NCI-H510A (cell line): ENCODE measurements at places on chromosomes 7 and 10.

GRCh38 chr10:117537436-117537903 lies 5.1 kb upstream of the EMX2 start:
- no peak for DNase-seq

DNA sequence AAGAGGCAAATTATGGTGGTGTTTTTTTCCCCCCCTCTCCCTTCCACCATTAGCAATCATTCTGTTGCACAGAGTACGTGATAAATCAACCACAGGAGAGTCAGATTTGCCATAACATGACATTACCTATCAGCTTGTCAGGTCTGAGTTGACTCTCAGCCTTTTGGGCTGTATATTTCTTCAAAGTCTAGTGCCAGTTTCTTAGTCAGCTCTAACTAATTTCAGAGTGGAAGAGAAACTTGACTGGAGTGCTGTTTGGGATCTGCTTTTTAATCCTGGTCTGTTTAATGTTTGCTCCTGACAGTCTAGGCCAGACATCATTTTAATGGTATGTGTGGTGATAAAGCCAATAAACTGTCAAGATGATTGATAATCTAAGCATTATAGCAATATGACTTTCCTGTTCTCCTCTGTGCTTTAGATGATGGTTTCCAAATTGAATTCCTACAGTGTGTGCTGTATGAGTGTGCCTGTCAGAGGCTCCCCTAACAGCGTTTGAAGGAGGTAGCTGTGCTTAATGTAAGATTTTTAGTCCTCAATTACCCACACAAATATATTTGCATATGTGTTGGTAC lies 76.9 kb downstream of the LRMDA start:
- DNase-seq, result no peak

GRCh38 chr10:62059217-62059920 lies 157.9 kb downstream of the ARID5B start:
- DNase-seq, result no peak

DNA sequence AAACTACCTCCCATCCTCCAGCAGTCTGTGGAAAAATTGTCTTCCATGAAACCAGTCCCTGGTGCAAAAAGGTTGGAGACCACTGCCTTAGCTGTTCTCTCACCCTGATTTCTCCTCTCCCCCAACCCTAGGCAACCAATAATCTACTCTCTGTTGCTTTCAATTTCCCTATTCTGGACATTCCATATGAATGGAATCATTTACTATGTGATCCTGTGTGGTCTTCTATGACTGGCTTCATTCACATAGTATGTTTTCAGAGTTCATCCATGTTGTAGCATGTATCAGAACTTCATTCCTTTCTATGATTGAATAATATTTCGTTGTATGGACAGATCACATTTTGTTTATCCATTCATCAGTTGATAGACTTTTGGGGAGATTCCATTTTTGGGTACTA lies 38.3 kb upstream of the DLG5 start:
- no peak for DNase-seq

DNA sequence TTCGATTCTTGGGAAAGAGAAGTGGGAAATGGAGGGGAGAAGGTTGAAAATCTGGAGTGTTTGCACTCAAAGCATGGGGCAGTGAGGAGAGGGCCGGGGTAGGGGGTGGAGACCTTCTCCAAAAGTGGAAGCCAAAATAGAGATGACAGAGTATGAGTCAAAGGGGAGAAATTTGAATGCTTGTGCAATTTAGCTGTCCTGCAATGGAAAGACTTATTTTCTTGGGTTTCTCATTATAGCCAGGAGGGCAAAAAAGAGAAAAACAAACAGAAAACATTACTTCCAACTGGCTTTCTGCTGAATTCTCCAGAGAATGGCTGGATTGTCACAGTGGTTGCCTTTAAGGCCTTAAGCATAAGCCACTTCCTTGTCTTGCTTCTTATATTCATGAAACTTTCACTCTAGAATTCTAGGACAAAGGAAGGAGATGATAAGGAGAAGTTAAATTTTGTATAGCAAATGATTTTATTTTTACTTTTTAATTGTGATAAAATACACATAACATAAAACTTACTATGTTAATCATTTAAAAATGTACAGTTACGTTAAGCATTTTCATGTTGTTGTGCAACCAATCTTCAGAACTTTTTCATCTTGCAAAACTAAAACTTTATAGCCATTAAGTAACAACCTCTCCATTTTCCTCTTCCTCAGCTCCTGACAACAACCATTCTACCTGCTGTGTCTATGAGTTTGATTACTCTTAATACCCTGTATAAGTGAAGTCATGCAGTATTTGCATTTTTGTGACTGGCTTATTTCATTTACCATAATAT lies 100.2 kb downstream of the GPR85 start:
- DNase-seq, result no peak

DNA sequence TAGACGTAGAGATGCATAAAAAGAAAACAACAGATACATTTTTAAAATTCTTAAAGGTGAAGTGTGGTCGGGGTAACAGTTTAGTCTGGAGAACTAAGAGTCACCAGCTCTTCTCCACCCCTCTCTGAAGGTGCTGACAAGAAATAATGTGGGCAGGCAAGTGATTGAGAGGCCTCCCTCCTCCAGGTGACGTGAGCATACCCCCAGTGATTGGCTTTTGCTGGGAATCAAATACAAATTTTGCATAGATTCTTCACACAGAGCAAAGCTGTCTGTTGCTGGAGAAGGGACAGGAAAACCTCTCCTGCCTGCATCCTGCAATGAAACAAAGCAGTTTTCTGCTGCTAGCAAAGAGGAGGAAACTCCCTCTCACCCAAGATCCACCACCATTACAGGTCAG lies 115.0 kb downstream of the DGKB start:
- DNase-seq, result no peak

GRCh38 chr7:40584667-40585433 lies 450.0 kb downstream of the SUGCT start:
- DNase-seq, result no peak

DNA sequence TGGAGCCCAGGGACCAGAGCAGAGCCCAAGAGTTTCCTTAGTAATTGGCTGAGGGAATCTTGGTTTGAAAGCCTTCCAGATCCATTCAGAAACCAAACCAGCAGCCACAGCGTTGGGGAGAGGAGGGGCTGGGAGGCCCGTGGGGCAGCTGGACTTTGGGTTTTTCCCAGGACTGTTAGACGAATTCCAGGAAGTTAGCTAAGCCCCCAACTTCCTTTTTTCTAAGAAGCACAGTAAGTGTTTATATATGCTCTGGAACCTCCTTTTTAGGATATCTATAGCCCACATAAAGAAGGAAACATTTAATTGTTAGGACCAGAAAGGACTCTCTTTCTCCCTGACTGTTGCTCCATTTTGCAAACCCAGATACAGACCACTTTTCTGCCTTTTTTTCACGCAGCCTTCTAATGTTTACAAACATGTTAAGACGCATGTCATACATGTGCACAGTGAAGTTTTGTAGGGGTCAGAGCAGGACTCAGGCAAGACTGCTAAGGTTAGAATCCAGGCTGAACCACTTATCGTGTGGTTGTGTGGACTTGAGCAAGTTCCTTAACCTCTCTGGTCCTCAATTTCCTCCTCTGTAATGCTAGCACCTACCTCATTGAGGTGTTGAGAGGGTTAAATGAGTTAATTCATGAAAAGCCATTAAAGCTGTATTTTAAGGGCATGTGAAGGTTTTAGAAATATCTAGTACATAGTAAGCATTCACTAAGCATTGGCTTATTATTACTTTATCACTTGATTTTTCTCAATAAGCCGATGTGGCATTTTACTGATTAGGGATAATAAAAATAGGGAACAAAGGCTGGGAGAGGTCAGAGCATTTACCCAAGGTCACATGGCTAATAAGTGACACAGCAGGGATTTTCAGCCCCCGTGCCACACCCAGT lies 42.4 kb downstream of the TBATA start:
- no peak for DNase-seq

- no peak for DNase-seq
Observed at GRCh38 chr7:4279216-4279615, 402.9 kb upstream of the FOXK1 start.

DNA sequence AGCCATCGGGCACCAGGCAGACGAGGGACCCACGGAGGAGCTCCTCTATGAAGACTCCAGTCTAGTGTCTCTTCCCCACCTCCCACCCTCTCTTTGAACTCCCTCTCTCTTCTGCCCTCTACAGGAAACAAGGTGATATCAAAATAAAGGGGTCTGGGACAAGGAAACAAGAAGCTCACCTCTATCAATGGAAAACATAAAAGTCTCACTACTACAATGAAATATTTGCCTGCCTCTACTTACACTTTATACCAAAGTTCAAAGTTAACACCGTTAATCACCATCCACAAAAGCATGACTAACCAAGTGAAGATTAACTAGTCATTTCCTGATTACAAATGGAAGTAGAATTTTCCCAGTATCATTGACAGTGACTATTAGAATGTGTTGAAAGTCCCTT lies 82.2 kb downstream of the PARD3 start:
- no peak for DNase-seq

DNA sequence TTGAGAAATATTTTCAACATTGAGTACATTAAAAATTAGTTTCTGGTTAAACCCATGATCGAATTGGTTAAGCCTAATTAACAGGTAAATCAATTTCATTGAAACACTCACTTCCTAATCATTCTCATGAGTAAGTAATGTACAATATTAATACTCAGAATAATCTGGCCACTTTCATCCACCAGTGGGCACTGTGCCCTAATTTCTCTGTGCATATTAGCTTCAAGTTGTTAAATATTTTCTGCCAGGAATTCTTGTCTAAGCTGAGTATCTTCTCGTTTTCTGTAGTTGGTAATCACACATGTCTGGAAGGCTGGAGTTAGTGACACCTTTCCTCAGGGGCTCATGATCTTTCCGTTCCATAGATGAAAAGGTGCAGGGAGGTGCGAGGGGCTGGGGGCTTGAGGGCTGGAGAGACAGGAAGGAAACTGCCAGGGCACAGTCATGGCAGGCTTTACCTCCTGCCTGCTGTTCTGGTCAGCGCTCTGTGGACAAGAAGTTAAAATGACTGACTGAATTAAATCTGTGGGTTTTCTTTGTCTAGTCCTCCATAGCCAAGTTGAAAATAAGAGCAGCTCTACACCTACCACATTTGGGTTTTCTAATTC lies 71.9 kb downstream of the WIPF3 start:
- DNase-seq, result no peak

DNA sequence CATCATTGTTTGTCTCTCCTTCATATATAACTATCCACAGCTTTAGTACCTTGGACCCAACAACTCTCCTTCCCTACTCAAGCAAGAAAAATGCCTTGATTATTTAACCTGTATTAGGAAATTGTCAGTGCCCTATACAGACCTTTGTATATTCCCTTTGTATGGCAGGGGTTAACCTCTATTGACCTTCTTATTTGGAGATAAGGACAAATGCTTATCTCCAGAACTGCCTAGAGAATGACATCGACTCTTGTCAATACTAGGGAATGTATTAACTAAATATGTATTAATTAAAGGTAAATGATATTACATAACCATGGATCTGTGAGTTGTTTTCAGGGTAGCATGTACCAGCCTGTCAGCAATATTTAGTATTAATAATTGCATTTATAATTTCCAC lies 10.4 kb upstream of the AKR1D1 start:
- no peak for DNase-seq

DNA sequence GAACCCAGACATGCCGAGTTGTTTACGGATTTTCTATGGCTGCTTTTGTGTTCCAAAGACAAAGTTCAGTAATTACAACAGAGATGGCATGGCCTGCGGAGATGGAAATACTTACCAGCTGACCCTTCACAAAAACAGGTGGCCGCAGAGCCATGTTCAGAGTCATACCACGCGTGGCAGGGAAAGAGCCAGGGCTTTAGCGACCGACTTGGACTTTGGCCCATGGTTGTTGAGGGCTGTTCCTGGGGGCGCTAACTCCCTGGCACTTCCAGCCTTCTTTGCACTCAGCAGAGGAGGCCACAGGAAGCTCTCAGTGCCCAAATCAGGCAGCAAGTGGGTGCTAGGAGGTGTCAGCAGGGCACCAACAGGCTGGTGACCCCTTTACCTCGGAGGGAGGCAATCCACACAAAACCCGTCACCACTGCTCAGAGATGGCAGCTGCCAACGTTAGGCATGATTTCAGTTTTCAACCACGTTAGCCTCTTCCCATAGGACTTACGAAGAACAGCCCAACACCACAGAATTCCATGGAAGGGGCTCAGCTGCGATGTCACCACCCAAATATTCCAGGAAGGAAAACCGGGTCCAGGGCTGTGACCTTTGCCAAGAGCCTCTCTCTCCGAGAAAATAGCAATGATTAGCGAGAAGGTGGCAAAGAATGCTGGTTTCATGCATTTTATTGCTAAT lies 21.4 kb upstream of the CNPY1 start:
- DNase-seq, result no peak

GRCh38 chr10:75512203-75512933 lies 80.9 kb downstream of the LRMDA start:
- peak; percentile 78 for DNase-seq

GRCh38 chr7:47474937-47475879 lies 106.7 kb downstream of the TNS3 start:
- peak; percentile 79 for DNase-seq

DNA sequence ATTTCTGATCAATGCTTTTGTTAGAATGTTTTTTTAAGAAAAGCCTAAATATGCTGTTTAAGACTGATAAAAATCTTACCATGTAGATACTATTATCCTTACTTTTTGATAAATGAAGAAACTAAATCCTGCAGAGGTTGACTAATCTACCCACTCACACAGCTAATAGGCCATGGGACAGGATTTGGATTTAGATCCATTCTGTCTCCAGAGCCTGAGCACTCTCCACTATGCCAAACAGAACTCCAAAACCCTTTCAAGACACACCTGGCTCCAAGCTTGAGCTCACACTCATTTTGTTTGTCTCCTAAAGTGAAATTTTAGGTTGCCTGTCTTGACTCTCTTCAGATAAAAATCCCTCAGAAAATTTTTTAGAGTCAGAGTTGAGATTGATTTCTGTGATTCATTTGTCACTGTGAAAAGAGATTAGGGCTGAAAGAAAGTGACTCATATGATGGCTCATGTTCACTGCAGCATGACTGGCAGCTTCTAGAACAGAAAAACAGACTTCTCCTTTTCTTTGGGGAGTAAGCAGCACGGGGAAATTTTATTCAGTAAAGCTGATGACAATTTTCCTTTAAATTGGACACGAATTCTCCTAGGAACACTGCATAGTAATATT lies 132.3 kb upstream of the POT1 start:
- no peak for DNase-seq

DNA sequence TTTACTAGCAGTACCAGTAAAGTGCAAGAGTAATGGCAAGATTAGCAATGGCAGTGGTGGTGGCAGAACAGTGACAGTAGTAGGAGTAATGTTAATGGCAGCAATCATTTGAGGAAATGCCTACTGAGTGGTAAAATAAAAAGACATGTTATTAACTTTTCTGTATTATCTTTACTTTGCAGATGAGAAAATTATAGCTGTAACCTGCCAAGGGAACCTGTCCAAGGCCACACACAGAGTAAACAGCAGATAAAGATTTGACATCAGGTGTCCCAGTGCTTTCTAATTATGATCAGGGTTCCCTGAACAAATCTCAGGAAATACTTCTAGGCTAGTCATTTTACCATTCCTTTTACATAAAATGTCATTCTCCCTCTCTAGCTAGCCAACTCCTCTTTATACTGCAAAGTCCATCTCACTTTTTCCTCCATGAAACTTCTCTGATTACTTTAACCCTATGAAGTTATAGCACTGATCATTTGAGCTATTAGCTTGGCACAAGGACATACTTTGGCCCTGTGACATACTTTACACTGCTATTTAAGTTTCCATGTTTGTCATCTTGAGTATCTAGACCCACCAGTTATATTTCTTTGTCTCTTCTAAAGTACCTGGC lies 219.1 kb downstream of the TAX1BP1 start:
- DNase-seq, result no peak

- no peak for DNase-seq
Observed at GRCh38 chr7:19587291-19587690, 121.5 kb downstream of the POLR1F start.
